NCI-H460 (cell line): ENCODE measurements at places on chromosomes 1 and 21. TPM values are rescaled to one million over a fixed set of nuclear protein-coding genes. Genes with fewer than 3 reads are reported as not detected.

GRCh38 chr1:157404063-157404501, 148.2 kb downstream of the FCRL5 start:
- DNase-seq, result no peak

DNA sequence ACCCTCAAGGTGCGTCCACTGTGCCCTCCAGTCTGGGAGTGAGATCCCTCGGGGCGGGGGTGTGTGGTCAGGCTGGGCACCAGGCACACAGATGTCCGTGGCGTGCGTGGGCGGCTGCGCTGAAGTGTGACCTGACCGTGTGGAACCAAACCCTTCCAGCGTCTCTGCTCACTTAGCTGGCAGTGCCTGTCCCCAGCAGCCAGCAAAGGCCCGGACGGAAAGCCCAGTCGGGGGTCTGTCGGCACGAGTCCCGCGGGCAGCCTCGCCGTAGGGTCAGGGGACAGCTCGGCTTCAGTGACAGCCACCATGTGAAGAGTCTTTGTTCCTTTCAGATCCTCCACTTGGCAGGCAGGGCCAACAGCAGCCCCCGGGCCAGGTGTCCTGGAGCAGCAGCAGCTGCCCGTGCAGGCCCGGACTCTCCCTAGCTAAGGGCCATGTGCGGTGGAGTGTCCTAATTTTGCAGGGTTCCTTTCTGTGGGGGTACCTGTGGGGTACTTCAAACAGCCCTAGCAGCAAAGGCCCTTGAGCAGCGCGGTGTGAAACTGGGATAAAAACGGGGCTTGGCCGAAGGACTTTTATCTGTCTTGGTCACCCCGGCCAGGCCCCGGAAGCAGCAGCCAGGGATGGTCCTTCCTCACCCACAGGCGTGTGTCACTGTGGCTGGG, 11.6 kb downstream of the TTLL10 start:
- DNase-seq, result no peak

GRCh38 chr1:116712510-116712909, 41.7 kb upstream of the CD2 start:
- DNase-seq, result no peak

DNA sequence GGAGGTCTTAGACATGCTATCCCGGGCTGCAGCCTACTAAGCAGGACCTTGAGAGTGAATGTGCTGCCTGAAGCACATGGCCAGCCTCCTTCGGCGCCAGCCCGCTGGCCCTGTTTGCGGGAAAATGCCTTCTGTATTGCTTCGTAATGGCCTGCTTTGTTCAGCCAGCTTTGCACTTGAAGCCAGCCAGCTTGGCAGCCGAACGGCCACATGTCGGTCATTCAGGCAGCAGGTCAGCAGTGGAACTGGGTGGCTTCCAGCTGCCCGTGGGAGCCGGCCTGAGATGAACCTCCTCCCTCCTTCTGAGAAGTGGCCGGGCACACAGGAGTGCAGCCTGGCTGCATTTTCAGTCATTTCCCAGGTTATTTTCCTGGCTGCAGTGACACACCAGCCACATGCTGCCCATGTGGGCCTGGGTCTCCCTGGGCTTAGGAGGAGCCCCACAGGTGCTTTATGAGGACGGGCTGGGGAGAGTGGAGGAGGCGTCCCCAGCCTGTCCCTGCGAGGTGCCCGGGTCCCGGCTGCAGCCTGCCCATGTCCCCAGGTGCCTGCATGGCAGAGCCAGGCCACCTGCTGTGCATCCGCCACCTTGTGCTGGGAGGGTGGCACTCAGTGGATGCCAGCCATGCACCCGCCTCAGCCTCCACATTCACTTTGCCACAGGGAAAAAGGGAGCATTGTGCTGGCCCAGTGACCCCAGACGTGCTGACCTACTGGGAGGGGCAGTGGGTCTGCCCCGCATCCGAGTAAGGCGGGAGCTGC, 103.5 kb downstream of the SIK1 start:
- DNase-seq, result no peak

GRCh38 chr1:176604461-176604860, 141.5 kb downstream of the PAPPA2 start:
- no peak for DNase-seq

DNA sequence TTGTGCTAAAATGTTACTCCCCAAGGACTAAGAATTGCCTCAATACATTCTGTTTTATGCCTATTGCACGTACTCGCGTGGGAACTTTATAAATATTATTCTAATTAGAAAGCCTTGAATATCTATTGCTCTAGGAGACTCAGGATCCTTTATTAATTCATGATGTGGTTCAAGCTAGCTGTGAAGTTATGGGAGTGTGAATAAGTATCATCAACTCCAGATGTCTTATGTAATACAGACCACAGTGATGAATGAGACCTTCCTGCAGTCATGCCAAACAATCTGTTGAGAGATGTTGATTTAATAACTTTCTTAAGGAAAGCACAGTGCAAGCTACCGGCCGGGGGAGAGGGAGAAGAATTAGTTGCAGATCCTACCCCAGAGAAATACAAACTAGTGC, 519.2 kb upstream of the ZP4 start:
- no peak for DNase-seq

- DNase-seq, result no peak
Observed at GRCh38 chr21:42731264-42732032, 78.0 kb downstream of the PDE9A start.

DNA sequence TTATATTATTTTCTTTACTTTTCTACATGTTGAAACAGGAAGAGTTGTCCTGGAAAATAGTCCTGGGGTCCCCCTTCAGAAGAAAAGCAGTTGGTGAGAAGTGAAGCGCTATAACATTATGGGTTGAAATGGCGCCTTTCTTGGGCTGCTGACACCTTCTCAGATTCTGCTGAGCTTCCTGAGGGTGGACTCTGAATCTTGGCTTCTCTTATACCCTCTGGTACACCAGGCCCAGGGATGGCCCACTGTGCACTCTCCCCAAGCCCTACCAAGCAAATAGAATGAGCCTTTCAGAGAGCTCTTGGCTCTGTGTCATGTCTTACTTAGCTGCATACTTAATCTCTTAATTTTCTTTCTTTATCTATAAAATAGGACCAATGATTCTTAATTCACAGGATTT, 42.3 kb downstream of the CD247 start:
- DNase-seq, result no peak

DNA sequence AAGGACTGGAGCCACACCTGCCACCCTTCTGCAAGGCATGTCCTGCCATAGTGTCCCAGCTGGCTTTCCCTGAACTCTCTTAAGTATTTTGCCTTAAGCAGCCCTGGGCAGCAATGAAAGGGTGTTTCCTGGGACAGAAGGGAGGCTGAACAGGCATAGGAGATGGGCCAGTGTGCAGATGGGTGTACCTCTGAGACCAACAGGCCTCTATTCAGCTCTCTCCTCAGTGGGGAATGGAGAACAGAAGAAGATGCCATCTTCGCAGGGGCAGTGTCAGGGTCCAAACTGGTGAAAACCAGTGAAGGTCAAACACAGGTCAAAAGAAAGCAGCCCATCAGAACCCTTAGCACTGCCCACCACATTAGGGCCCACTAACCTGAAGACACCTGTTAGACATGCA, 53.2 kb downstream of the FAM78B start:
- DNase-seq, result no peak

- DNase-seq, result no peak
Observed at GRCh38 chr1:87220993-87221392, 107.7 kb upstream of the LMO4 start.

The PEAR1 gene
- total RNA-seq, result 0.27 and 0.29 TPM in 2 replicates

The MAGOH gene
- 57.6 and 78.6 TPM in 2 replicates for total RNA-seq

The CYP4X1 gene
- total RNA-seq, result 0.25 and 0.63 TPM in 2 replicates

The GJA9 gene
- total RNA-seq, result not detected in 2 replicates

The CNKSR1 gene
- total RNA-seq, result 0.52 and 0.92 TPM in 2 replicates

The CDK18 gene
- total RNA-seq, result 0.06 and 0.27 TPM in 2 replicates
